GM23338 (cell line): ENCODE measurements at places on chromosomes 1 and 21. TPM values are rescaled to one million over a fixed set of nuclear protein-coding genes. Genes with fewer than 3 reads are reported as not detected.

DNA sequence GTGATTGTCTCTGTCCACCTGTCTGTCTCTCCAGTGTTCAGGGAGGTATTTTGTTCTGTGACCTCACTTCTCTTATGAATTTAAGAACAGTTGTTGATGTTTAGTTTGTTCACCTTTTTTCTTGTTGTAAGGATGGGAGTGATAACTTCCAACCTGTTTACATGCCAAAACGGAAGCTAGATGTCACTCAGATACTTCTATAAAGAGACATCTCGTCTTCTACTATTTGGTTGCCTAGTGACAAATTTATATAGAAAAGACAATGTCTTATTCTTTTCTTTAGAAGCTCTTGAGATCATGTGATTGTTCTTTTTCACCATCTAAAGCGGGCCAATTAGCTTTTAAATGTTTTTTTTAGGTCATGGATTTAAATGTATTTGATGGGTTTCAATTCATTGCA is 33.8 kb downstream of the PRSS38 start:
- H3K4me3 ChIP-seq, result no peak overlapping the region
- H3K36me3 ChIP-seq, result no peaks in the 10 kb centered on the region
- H3K27me3 ChIP-seq, result no peaks in the 10 kb centered on the region

The TRAF3IP3 gene
- total RNA-seq, result not detected in 2 replicates

The GOLT1A gene
- total RNA-seq, result 3.0 and 7.0 TPM in 2 replicates

- H3K27me3 ChIP-seq, result peaks cover 13% of the 10 kb centered on the region
- H3K4me3 ChIP-seq, result peak overlapping the region; percentile 60
- peak overlapping the region; percentile 28; the same call in 1 of the 2 replicates for H3K27ac ChIP-seq
Observed at GRCh38 chr1:150281221-150281757, 1.1 kb upstream of the CIART start.

GRCh38 chr1:40849801-40850592 is 12.2 kb downstream of the CITED4 start:
- H3K4me1 ChIP-seq, result no peaks in the 10 kb centered on the region; the same call in 1 of the 2 replicates
- no peak overlapping the region for H3K4me3 ChIP-seq
- H3K36me3 ChIP-seq, result no peaks in the 10 kb centered on the region
- DNase-seq, result peak; percentile 77
- H3K27me3 ChIP-seq, result no peaks in the 10 kb centered on the region

The TRNAU1AP gene
- total RNA-seq, result 13.0 and 20.3 TPM in 2 replicates
